ENCODE measurements at places on chromosomes 12 and 14.

GRCh38 chr14:98120831-98121464, 1151.0 kb downstream of the BCL11B start:
- DNase-seq = peak; percentile 56

GRCh38 chr14:33834466-33835260, 116.2 kb downstream of the EGLN3 start:
- no peak for DNase-seq

GRCh38 chr12:132558042-132558856, 52.1 kb downstream of the LRCOL1 start:
- peak; percentile 65 for DNase-seq

DNA sequence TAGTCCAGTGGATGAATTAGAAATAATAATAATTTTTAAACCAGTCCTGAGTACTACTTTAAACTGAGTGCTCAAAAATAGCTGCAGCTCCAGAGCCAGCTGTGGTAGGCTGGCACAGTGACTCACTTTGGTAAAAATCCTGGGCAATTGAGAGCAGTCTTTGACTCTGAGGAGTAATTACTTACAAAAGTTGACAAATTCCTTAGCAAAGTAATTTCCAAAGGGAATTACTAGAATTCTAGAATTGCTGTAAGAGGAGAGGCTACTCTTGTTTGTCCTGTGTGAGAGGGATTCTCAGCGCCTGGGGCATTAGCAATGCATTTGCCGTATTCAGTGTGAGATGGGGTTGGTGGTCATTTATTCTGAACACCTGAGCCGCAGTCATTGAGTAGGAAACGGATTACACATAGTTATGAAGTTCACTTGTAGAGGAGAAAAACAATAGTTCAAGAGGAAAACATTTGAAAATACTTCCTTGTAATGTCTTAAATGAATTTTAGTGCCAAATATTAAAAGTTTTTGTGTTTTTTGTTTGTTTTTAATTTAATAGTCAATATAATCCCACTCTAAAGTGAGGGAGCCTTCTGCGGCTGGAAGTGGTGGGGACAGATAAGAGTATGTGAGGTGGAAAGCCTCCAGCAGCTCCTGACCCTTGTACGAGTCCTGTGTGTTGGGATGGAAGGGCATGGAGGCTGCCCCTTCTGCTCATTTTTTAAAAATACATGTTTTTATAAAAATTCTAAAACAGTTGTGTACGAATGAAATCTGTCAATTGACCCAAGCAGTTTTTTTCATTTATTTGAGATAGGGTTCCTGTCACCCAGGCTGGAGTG, 41.9 kb downstream of the EID3 start:
- DNase-seq = no peak

GRCh38 chr14:39034481-39035296, 68.3 kb downstream of the SEC23A start:
- DNase-seq = peak; percentile 60

- peak; percentile 90 for DNase-seq
Observed at GRCh38 chr12:28872654-28873268, 276.3 kb upstream of the FAR2 start.

DNA sequence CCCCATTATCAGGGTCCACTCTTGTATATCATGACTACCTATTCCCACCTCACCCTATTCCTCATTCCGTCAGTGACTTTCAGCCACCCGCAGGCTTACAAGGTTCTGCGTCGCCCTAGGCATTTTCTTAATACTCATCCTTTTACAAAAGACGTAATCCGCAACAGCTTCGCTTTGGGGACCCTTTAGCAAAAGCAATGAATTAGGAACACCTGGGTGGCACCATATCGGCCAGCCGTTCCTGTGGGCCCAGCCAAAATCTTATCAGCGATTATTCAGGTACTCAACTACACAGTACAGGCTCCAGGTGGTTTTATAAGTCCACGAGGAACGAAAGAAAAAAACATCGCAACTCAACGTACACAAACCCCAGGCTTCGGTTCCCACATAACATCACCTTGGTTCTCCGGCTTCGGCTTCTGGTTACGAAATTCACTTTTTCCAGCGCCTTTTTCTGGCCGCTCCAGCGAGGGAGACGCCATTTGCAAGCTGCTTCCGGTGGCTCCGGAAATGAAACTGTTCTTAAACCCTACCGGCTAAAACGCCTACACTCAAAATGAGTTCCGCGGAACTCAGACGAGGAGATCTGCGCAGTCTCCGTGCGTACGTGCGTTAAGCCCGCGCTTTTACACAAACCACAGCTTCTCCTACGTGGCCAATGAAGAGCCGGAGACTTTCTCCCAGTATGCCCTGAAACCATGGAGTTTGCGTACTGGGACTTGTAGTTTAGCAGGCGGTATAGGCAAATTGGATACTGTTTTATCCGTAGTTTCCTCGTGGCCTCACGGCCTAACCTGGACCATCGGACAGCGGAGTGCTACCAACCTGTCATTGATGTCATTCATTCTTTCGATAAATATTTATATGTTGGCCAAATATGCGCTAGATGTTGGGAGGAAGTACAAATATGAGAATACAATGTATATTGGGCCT, at the start of gene KRR1:
Gene KRR1, minus strand, starts transcription at position 494 of the 933 bp plus-strand sequence. Its CDS starts 12 bp downstream, at position 482.
- DNase-seq = peak; percentile 100

DNA sequence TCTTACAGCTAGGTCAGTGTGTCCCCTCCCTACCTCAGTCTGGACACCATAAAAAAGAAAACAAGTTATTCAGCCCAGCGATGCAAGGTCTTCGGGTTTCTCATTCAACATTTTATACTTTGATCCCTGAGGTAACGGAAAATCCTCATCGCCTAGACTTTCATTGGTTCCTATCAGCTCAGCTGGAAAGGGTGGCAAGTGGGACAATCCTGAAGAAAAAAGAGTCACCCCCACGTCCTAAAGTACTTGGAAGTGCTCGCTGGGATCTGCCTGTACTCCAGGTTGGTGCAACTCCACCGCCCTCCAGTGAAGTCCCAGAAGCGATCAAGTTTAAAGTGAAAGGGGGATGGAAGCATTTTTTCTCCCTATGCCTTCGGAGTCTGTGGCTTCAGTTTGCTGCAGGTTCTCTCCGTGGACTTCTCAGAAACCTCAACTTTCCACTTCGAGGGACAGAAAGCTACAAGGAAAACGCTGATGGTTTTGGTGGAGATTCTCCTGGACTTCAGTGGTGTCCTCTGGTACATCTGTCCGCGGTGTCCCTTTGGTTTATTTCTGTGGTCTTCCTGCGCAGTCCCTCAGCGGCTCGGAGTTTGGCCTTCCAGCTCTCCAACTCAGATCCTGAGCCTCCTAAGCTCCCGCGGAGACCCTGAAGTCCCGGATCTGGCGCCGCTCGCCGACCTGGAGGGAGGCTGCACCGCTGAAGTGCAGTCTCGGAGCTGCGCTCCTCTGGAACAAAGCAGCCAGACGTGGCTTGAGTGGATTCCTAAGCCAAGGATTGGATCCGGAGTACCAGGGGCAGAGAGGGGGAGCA, 1.8 kb upstream of the LRFN5 start:
- DNase-seq = peak; percentile 90

DNA sequence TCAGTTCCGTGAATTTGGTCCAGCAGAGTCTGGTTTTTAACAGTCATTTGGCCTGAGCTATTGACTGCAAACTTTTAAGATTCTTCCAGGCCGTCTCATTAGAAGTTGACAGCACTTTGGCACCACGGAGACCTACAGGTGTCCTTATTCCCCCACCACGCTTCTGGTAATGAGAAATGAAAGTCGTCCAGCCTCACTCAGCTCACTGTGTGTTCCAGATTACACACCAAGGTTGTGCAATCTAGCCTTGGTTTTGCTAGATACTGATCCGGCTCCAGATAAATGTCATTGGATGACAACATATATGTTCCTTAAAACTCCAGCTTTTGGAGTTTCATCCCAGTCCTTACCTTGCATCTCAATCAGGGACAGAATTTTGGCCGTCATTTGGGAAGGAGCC, 210.4 kb downstream of the CHST11 start:
- no peak for DNase-seq

DNA sequence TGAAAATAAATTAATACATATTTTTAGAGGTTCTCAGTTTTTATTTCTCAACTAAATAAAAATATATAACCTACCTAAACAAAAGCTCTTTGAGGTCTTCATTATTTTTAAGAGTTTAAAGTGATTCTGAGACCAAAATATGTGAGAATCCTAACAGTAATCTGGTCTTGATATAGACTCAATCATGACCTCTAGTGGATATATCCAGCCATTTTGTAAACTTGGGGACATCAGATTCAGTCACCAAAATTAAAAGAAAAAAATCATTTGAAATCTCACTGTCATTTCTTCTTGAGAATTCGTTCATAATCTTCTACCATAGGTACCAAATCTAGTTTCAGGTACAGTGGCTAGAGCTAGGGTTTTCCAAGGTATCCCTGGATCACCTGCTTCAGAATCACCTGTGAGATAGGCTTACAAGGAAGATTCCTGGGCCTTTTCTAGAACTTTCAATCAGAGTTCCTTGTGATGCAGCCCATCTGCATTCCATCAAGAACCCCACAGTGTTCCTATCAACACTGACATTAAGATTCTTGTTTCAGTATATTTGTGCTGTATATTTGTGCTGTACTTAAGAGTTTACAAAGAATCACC, 214.9 kb downstream of the ADAMTS20 start:
- DNase-seq = peak; percentile 76

DNA sequence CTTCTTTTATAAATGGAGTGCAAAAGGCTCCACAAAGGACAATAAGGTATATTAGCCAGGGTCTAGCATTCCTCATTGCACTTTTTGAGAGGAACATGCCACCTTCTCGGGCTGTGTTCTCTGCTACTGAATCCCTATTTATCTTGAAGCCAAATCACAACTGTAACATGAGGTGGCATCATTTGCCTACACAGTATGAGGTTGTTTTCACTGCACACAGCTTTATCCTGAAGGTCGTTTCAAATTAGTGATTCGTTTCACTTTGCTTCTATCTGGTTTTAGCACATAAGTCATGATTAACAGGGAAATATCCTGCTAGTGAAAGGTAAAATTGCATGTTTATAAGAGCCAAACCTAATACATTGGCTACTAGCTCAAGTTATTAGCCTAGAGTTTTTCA, 153.8 kb downstream of the SLC35F4 start:
- DNase-seq = peak; percentile 1

DNA sequence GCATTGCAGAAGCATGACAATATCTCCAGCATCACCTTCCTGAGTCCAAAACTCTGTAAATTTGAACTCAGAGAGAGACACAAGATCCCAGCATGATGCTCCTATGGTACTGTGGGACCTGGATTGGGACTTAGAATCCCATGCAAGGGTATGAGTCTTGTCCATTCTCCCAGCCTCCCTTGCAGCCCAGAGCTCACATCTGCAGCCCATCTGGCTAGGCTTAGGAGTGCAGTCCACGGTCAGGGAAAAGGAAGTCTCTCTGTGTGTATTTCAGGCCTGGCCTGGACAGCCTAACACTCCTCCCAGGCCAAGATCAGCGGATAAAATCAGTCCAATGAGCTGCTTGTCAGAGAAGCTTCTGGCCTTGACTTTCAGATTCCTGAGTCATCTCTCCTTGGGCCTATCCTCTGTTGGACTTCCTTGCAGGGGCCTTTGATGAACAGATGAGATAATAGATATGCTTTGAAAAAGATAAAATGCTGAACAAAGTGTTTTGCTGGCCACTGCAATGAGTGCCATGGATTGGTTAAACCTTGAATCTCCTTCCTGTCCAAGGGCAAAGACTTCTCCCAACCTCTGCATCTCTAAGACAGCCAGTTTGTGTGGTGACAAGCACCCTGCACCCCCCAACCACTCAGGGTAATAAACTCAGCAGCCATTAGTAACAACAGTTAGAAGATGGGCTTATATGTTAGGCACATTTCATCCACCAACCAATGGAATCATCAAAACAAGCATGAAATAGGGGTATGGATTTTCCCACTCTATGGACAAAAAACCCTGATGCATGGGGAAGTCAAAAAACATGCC, 412.8 kb upstream of the TBX3 start:
- DNase-seq = no peak

DNA sequence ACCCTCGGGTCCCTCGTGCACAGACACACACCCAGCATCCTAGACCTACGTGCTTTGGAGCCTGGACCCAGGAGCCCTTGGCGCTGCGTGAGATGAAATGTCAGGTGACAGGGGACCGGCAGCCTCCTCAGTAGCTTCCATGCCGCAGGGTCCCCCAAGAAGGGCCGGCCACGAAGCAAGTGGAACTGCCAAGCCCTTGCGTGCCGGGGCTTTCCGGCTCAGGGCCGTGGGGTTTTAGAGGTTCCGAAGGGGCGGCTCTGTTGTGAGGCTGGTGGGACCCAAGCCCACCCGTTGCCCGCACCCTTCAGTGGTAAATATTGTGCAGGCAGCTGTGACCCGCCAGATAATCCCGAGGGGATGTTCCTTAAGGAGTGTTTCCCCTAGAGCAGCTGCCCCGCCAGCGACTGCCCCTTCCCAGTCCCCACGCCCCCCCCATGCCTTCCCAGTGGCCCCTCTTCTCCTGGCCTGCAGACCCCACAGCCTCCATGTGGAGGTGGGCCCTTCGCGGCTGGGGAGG, 133.7 kb downstream of the ADGRD1 start:
- no peak for DNase-seq

DNA sequence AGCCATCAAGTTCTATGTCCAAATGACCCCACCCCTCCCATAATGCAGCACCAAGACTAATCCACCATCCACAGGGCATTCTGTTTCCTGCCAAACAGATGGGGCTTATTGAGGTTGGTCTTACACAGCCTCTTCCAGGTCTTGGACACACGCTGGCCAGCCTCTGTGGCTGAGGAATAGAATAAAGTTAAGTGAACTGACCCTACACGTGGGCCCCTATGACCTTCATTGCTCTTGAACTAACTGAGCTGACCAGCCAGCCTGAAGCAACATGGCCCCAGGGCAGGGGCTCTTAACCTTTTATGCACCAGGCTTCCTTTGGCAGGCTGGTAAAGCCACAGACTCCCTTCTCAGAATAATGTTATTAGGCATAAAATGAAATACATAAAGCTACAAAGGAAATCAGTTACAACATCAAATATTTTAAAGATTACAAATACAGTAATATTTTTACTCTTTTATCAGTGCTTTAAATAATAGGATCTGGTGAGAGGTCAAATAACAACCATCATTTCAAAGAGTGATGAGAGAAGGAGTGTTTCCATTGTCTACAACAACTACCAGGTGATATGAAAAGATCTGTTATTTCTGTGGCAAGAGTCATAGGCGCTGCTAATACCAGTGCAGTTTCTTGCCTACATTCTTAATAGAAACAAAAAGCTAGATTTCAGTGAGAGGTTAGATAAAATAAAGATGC, 192.9 kb upstream of the NUDT4 start:
- DNase-seq = no peak

- DNase-seq = peak; percentile 37
Observed at GRCh38 chr12:15443611-15444010, 121.3 kb downstream of the PTPRO start.

DNA sequence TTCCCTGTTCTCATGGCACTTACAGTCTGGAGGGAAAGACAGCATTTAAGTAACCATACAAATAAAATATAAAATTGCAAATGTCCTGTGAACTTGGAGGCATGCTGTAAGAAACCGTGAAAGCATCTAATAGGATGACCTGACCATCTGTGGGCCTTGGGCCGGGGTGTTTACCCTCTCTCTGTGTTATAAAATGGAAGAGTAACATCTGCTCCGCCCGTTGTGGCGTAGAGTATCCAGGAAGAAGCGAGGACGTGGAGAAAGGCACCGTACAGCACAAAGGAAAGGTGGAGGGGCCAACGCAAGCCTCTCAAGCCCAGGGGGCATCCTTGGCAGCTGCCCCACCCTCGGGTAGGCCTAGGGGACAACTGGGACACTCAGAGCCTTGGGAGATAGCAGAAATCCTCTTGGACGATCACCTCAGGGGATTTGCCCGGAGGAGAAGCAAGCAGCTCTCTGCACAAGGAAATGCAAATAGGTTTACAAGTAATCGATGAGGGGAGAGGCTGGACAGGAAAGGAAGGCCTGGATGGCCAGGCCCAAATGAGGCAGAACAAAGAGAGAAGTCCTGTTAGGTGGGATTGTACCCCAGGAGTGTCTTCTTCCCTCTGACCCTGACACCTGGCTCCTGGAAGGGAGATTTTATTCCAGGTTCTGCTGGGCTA, 26.2 kb downstream of the VSX2 start:
- DNase-seq = no peak
